Activated naive CD4-positive, alpha-beta T cell (primary cell): ENCODE measurements at places on chromosomes 5 and 9.
A peak's percentile ranks its signal among the peaks of the same experiment; 100 is the strongest.

- DNase-seq = no peak
These were observed 22.5 kb downstream of the GLT6D1 start for GRCh38 chr9:135616619-135617537.

- DNase-seq = no peak
These were observed 32.3 kb downstream of the NRG2 start for GRCh38 chr5:140010798-140011197.

DNA sequence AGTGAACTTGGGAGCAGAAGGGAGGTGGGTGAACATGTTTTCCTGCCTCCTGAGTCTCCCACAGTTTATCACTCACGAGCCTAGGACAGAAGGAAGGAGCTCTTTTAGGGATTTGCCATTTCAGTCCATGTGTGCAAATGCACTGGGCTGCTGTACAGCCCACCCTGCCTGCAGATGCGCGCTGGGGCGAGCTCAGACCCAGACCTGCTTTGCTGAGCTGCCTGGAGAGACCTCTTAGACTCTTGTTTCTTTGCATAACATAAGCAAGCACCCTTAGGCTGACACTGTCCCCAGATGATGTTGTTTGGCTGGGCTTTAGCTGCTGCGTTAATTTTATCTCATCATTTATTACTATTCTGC is 199.0 kb downstream of the CACNA1B start:
- DNase-seq = no peak

GRCh38 chr9:124843456-124844034 is 9.7 kb upstream of the WDR38 start:
- no peak for DNase-seq

DNA sequence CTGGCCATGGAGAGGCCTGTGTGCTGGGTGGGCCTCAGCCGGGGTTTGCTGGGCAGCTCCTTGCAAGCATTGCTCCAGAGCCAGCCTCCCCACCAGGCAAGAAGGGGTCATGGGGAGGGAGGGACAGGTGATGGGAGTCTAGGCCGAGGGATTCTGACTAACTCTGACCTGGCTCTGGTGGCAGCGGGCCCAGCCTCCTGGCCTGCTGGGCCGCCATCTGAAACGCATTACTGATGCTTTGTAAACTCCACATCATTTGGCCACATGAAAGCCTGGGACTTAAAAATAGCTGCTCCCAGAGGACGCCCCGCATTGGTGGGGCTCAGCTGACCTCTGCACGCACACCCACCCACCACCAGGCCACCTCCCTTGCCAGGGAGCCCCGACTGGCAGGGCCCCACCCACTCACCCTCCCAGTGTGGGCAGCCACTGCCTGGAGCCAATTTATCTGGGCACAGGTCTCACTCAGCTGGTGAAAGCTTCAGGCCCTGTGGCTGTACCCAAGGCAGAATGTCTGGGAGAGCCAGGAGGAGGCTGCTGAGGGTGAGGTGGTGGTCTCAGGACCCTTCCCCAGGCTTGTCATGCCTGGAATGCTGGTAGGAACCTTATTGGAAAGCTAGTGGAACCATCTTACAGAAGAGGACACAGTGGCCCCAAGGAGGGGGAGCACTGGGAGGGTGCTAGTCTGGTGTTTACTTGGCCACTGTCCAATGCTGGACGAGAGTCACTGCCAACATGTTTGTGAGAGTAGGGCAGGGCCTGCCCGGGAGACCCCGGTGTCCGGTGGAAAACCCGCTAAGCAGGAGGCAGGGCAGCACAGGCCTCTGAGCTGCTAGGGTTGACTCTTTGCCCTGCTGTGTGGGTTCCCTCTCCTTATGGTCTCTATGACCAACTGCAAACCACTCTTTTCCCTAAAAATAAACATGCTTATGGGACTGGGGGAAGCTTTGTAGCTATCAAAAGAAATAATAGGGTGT is 10.8 kb downstream of the TCF7 start:
- no peak for DNase-seq

- no peak for DNase-seq
These were observed 429.4 kb downstream of the PIK3R1 start for GRCh38 chr5:68644971-68645370.

GRCh38 chr9:116058421-116058820 is 95.2 kb upstream of the PAPPA start:
- DNase-seq = no peak

GRCh38 chr9:114242837-114243236 is 80.1 kb upstream of the ORM1 start:
- no peak for DNase-seq

GRCh38 chr9:32551276-32552051 is 663 bp upstream of the SMIM27 start:
- peak; percentile 41 for DNase-seq

- no peak for DNase-seq
These were observed 990.2 kb downstream of the CDH12 start for GRCh38 chr5:21862986-21863385.

DNA sequence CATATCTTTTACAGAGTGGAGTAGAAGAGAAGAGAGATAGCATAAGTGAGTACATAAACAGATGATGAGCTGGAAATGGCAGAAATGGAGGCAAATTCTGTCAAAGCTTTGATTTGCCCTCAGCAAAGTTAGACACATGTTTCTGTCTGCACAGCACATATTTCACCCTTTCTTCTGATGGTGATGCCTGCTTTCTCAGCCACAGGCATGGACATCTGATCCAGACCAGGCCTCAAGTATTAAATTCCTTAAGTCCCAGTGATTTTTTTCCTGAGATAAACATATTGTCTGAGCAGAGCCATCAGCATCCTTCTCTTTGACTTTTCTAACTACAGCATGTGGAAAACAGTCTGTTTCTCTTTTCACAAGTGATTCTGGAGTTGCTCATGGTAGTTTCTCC is 409.8 kb downstream of the MAN2A1 start:
- DNase-seq = no peak

- DNase-seq = no peak
These were observed 102.5 kb upstream of the PANK3 start for GRCh38 chr5:168681556-168682183.

GRCh38 chr9:16869882-16870595 is 431 bp downstream of the BNC2 start:
- no peak for DNase-seq

GRCh38 chr5:135873831-135874230 is 21.8 kb downstream of the IL9 start:
- DNase-seq = no peak

- no peak for DNase-seq
These were observed 324.5 kb downstream of the ARRDC3 start for GRCh38 chr5:91058575-91058974.

DNA sequence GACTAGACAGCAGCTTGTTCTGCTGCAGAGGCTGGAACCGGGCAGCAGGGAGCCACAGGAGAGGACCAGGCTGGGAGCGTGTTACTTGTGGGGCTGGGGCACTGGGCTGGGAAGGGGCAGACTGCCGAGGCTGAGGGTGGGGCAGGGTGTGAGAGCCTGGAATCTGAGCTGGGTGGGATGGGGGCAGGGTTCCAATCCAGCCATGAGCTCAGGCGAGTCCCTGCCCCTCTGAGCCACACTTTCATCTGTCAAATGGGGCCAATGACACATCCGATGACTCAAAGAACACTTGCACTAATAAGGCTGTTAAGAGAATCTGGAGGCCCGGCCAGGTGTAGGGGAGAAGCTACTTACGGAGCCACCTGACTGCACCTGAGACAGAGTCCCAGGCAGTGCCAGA is 18.7 kb upstream of the WDR38 start:
- DNase-seq = no peak

- no peak for DNase-seq
These were observed 2.0 kb downstream of the IER5L start for GRCh38 chr9:129175825-129176633.

- DNase-seq = no peak
These were observed 26.5 kb upstream of the CDKN2B start for GRCh38 chr9:22035591-22036011.
